ENCODE measurements at places on chromosomes 12 and 14.

- DNase-seq = no peak
Observed at GRCh38 chr14:104897330-104898194, 27.1 kb upstream of the PLD4 start.

DNA sequence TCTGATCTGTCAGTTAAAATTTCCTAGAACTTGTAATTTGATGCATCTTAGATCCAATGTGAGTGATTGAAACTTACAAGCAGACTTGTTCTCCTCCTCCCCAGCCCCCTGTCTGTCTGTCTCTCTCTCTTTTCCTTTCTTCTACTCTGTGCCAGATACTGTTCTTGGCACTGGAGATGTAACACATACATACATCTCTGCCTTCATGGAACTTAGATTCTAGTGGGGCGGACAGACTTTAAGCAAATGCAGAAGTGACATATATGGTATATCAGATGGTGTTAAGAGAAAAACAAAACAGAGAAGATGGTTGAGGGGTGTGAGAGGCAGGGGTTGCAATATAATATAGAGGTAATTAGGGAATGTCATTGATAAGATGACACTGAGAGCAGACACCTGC, 6.6 kb downstream of the CHST11 start:
- no peak for DNase-seq

DNA sequence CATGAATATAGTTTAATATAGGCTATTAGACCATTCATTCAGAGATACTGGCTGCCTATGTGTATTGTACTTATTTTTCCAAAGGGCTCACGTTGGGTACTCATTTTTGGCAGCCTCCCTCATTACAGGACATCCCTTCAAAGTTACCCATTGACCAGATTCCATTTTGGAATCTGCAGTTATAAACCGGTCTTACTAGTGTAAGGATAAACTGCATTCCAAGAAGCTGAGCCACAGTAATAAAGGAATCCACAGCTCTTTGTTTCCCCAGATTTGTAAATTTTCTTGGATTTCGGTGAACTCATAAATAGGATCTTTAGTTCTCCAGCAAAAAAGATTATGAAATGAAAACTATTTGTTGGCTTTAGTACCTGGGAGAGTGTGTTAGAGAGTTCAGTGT, 18.9 kb upstream of the CFL2 start:
- no peak for DNase-seq

DNA sequence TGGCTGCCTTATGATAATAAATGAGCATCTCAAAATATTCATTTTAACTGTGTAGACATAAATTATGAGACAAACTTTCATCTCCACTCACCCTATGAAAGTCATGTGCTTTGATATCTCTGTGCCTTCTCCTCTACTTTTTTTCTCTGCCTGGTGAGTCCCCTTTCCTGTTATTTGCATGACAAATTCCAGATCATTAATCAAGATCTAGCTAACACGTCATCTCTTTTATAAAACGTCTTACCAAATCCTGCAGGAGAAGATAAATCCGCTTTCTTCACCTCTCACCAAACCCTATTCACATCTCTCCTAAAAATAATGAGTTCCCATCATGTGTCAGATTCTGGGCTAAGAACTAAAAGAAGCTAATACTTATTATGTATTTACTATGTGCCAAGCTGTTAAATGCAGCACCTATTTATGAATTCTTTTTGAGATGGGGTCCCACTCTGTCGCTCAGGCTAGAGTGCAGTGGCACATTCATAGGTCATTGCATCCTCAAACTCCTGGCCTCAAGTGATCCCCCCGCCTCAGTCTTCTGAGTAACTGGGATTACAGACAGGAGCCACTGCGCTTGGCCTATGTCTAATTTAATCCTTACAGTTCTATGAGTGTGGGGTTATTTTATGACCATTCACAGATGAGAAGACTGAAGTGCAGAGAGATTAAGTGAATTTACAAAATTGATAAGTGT, 26.7 kb downstream of the SPX start:
- DNase-seq = no peak

- no peak for DNase-seq
Observed at GRCh38 chr14:91927800-91928199, 19.7 kb downstream of the FBLN5 start.

DNA sequence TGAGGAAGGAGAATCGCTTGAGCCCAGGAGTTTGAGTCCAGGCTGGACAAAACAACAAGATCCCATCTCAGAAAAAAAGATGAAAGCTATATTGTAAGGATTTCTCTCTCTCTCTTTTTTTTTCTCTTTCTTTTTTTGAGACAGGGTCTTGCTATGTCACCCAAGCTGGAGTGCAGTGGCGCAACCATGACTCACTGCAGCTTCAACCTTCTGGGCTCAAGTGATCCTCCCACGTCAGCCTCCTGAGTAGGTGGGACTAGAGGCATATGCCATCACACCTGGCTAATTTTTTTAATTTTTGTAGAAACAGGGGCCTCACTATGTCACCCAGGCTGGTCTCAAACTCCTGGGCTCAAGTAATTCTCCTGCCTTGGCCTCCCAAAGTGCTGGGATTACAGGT, 5.8 kb upstream of the MRPL42 start:
- no peak for DNase-seq

- no peak for DNase-seq
Observed at GRCh38 chr12:81874166-81874565, 115.0 kb upstream of the PPFIA2 start.

- DNase-seq = no peak
Observed at GRCh38 chr12:4807116-4807783, 87.0 kb downstream of the GALNT8 start.

DNA sequence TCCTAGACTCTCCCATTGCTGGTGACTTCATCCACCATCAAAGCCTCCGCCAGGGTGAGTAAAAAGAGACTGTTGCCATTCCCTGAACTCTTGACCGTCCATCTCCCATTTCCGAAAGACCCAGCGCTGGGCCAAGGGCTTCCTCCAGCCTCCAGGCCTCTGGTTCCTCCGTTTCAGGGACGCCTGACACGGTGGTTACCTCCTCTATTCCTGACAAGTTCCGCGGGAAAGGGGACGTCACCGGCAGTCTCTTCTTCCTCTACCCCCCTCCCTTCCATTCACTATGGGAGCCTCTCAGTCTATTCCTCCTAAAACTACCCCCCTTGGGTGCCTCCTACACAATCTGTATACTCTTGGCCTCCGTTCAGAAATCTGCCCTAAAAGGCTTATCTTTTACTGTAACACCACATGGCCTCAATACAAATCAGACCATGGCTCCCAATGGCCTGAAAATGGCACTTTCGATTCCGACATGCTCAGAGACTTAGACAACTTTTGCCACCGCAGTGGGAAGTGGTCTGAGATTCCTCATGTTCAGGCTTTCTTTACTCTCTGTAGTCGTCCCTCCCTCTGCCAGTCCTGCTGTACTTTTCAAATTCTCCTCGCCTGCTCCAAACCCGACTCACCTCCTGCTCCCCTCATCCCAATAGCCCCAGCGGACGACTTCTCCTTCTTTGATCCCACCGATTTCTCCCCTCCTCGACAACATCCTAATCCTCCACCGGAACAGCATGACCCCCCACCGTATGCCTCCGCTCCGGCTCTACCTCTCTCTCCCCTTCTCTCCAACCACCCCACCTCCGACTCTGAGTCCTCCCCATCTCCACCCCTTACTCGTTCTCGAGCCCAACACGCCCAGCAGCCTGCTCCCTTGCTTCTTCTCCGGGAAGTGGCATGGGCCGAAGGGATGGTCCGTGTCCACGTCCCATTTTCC, 70.4 kb downstream of the MOK start:
- peak; percentile 49 for DNase-seq

DNA sequence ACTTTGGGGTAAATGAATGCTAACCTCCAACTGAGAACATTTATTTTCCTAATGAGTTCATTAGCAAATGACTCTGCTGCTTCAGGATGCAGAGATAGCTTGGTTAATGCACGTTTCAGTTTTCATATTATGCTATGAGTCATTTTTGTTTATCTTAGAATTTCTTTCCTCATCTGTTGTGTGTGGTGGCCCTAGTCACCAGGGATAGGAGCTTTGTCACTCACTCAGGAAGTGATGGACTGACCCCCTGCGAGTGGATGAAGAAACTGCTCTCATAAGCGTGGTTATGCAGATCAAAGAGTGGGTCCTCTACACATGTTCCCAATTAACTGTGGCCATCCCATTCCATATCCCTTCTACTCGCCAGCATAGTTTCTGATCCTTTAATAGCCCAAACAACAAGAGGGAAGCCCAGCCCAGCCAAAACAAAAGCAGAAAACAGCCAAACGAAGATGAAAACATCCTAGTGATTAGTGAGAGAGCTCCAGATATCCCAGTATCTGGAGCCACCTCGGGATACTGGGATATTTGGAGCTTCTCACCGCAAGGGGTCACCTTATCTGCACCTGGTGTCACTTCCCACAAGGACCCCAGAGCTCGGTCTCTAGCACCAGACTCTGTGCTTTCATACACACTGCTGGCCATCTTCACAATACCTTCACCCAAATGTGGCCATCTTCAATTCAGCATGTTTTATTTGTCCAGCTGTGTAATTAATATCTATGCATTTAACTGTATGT, 8.6 kb downstream of the TC2N start:
- DNase-seq = no peak

DNA sequence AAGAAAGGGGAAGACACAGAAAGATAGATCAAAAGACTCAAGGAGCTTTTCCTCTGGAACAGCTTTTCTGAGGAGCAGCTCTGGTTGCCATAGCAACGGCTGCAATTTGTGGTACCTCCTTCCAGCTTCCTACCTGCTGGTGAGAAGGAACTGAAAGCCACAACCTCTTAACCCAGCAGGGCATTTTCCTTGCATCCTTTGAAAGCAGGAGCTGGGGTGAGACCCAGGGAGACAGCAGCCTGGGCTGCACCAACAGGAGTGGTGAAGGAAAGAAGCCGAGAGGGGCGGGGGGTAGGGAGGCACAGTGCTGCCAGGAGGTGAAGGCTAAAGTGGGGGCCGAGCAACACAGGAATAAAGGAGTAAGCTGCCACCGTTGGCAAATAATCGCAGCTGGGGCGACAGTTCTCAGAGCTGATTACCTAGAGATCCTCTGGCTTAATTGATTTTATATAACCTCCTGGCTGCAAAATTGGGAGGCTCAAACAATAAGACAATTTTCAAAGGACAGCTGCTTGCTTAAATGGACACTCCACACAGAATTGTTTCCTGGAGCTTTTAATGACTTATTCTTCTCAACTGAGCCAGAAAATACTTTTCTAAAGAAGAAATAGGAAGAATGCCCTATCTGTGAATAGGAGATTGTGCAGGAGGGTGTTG, 129.4 kb downstream of the RPAP3 start:
- no peak for DNase-seq

Measured in BE2C (cell line).